ENCODE measurements at places on chromosomes 16 and 17.

DNA sequence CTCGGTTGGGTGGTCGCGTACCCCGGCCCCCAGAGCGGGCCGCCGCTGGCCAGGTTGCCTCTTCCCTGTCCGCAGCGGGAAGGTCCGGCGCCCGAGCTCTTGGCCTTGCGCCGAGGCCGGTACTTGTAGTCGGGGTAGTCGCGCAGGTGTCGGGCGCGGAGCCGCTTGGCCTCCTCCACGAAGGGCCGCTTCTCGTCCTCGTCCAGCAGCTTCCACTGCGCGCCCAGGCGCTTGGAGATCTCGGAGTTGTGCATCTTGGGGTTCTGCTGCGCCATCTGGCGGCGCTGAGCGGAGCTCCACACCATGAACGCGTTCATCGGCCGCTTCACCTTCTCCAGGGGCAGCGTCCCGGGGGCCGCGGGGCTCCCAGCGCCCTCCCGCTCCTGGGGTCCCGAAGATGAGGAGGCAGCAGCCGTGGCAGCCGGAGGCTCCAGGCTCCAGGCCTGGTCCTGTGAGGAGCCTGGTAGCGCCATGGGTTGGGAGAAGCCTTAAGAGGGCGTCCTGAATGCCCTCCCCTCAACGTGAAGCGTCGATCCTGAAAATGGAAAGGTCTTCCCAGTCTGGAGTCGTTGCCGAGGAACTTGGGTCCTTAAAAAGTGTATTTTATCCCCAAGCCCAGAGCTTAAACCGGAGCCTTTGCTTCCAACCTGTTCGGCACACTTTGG lies 558 bp downstream of the SOX15 start:
- DNase-seq: no peak

- DNase-seq: no peak
These were observed 157.1 kb upstream of the C16orf82 start for GRCh38 chr16:26909623-26910022.

GRCh38 chr17:49441578-49441977 lies 26.9 kb upstream of the PHB1 start:
- no peak for DNase-seq

- DNase-seq: no peak
These were observed 42.8 kb downstream of the USP22 start for GRCh38 chr17:20999841-21000532.
